ENCODE measurements at places on chromosomes 12 and 14.

GRCh38 chr12:73514672-73515071 lies 1023.0 kb upstream of the ATXN7L3B start:
- no peak for DNase-seq

DNA sequence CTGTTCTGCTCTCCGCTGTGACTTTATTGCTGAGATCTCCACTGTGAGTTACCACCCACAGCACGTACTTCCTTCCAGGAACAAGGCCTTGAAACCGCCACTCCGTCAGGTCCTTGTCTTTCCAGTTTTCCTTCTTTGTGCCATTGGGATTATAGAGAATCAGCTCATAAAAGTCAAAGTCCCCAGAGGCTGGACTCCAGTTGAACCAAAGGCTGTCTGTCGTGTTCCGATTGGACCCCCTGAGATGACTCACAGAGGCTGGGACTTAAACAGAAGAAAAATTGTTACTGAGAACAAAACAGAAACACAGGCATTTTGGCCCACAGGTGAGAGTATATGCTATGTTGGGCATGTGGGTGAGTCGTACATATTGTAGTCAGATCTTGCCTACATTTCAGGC lies 76.6 kb downstream of the PTPRB start:
- DNase-seq = no peak

- DNase-seq = no peak
Measured at GRCh38 chr14:33686218-33686617, 264.7 kb downstream of the EGLN3 start.

GRCh38 chr12:123063535-123063934 lies 83.1 kb downstream of the ARL6IP4 start:
- no peak for DNase-seq

- DNase-seq = no peak
Measured at GRCh38 chr12:118271183-118271582, 101.5 kb downstream of the TAOK3 start.

- no peak for DNase-seq
Measured at GRCh38 chr12:129184127-129184928, 331.1 kb downstream of the GLT1D1 start.

GRCh38 chr12:67388331-67389138 lies 119.4 kb downstream of the CAND1 start:
- no peak for DNase-seq

GRCh38 chr12:43112101-43112920 lies 439.7 kb downstream of the ADAMTS20 start:
- no peak for DNase-seq

DNA sequence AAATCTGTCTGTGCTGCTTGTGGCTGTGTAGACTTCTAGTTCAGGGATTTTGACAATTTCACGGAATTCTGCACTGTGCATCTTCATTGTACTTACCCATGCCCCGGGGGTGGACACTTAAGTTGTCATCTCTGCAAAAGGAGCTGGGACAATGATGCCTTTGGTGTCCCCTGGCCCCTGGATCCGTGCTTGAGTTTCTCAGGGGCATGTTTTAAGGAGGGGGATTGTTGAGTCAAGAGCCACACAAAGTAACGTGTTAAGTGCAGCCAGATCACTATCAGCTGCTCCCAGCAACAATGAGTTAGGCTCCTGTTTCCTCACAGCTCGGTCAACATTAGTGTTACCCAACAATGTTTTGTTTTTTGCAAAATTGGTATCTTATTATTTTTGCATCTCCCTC lies 305.0 kb upstream of the DIO3 start:
- no peak for DNase-seq

GRCh38 chr14:42378880-42379279 lies 772.2 kb downstream of the LRFN5 start:
- no peak for DNase-seq
